ENCODE measurements at places on chromosomes 1 and 21.

GRCh38 chr1:168468042-168468809, 75.6 kb downstream of the XCL2 start:
- DNase-seq: no peak

DNA sequence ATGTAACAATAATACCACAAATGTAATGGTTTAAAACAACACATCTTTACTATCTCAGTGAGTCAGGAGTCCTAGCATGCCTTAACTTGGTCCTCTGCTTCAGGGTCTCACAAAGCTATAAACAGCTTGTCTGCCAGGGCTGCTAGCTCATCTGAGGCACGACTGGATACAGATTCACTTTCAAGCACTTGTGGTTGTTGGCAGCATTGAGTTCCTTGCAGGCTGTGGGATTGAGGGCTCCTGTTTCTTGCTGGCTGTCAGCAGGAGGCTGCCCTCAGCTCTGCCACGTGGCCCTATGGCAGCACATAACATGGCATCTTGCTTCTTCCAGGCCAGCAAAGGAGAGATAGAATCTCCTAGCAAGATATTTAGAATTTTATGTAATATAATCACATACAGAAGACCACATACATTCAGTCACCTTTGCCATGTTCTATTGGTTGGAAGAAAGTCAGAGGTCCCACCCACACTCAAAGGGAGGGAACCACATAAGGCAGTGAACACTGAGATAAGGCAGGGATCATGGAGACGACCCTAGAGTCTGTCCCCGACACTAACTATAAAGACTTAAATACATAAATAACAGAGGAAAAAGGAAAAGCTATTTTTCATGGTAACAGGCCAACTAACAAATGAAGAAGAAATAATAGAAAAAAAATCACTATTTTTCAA, 18.9 kb upstream of the IPP start:
- DNase-seq: no peak

- DNase-seq: no peak
Observed at GRCh38 chr1:162349635-162350330, 26.9 kb downstream of the SPATA46 start.

DNA sequence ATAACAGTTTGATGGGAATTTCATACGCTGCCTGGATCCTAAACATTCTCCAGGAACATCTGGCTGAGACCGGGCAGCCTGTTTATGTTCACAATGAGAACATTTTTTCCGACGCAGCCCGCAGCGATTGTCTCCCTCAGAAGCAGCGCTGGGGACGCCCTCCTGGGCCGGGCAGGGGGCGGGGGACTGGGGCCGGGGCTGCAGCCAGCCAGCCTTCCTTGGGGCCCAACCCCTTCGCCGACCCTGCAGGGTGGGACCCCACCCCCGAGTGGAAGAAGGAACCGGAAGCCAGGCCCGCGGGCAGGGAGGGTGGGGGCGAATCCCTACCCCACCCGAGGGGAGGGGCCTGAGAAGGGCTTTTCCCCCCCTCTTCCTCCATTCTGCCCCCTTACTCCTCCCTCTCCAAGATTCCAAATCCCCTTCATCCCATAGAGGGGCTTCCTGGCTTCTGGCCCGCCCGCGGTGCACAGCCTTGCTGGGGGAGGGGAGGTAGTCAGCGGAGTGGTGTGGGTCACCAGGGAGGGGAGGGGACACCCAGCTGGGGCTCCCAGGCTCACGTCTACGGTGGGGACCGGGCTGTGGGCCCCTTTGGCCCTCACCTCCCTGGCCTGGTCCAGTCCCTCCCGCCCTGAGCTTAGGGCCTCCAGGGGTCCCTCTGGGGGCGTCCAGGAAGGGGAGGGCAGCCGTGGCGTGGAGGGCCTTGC, 60.6 kb downstream of the WNT9A start:
- no peak for DNase-seq

DNA sequence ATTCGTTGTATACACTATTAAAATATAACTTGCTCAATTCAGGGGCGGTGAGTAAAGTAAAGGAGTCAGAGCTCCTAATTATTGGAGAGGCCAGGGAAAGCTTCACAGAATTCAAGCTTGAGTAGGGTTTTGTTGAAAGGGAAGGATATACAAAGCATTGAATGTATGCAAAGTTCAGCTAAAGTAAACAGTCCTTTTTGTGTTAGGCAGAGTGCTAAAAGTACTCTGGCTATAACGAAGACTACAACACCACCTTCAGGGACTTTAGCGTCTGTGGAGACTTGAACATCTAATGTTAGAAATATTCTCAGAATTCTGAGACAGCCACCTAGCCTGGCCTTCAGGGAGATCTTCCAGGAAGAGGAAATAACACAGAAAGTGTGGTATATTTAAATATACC, 1.1 kb downstream of the FALEC start:
- no peak for DNase-seq

All from T-helper 9 cell (primary cell).